Anterior cingulate cortex (tissue), 58 donors: ENCODE measurements at places on chromosomes 5 and 9.

DNA sequence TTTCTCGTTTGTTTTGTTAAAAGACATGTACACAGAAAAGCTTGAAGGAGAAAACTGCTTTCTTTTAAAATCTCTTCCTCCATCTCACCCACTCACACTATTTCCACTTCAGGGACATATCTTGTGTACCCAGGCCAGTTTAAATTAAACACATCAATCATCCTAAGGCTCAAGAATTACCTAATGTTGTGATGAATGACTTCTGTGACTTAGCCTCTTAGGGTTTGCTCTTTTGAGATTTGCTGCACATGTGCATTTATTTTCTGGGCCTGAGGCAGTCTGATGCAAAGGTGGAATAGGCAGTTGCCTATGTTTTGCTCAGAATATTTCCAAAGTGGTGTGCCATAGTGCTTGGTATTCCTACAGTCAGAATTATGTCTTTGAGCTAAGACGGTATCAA is 439.9 kb upstream of the CHD1 start:
- DNase-seq = no peak

DNA sequence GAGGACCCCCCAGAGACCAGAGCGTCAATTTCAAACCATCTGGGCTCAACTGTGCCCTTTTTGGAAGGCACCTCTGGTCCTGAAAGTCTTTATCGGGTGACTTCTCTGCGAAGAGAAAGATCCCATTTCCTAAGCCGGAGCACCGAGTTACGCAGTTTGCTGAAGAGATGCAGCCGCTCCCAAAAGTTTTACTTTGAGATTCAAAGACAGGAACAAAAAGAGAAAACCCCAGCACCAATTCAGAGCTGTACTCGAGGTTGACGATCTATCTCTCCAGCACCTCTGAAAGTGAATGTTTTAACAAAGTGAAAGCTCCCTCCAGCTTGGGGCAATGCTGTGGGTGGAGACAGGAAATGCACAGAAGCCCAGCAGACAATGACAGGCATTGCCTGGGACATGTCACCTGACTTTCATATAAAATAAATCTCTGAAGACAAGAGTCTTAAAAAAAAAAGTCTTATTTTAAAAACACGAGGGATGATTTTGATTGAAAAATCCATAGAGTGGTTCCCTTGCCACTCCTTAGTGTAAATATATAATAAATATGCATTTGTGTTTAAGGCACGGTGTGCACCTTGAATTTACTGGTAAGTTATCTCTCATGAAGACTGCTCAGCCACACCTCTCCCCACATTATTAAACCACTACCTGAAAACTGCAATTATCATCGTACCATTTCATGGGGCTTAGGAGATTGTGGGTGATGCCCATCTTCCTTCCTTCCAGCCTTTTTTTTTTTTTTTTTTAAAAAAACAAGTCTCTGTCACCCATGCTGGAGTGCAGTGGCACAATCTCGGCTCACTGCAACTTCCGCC is 79.9 kb downstream of the FNBP1 start:
- DNase-seq = no peak

DNA sequence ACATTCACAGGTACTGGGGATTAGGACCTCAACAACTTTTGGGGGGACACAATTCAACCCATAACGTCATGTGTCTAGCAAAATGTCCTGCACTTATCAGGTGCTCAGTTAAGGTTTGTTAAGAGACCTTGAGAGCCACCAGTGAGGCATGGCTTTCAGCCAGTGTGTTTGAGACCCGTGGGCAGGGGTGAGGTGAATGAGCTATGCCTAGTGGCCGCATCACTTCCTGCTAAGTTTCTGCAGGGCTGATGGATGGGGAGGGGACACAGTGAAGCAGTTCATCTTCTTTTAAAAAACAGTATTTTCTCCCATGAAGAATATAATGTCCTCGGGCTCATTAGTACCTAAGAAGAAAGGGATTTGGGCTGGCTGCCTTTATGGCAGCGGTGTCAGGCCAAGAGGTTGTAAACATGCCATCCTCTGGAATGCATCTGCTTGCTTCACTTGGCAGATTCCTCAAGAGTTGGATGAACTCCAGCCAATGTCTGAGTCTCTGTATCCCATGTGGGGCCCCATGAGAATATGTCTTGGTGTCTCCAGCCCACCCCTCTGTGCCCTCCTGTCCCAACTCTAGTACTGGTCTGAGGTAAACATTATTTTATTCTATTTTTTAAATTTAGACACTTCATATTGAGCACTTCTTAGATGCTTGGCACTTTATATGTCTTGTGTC is 282.2 kb downstream of the CWC27 start:
- DNase-seq = no peak

GRCh38 chr9:99814359-99814758 is 7.3 kb upstream of the NR4A3 start:
- no peak for DNase-seq

DNA sequence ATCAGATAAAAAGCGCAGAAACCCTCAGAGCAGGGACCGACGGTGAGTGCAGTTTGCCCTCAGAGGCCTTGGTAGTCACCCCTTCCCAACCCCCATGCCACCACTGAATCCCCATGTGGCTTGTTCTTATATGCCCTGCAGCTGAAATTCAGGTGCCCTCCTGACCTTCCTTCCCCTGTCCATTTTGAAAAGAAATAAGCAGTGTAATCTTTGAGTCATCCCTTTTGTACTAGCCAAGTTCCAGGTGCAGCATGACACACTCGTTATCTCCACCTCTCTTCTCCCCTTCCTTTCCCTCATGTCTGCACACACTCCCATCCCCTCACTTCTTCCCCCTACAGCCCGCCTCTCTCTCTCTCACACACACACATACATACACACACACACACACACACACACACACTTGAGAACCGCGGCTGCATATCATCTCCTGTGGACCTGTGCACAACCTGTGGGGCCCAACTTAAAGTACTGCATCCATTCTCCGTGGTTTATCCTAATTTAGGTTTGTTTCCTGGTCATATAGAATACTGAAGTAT is 53.1 kb downstream of the SYK start:
- no peak for DNase-seq

DNA sequence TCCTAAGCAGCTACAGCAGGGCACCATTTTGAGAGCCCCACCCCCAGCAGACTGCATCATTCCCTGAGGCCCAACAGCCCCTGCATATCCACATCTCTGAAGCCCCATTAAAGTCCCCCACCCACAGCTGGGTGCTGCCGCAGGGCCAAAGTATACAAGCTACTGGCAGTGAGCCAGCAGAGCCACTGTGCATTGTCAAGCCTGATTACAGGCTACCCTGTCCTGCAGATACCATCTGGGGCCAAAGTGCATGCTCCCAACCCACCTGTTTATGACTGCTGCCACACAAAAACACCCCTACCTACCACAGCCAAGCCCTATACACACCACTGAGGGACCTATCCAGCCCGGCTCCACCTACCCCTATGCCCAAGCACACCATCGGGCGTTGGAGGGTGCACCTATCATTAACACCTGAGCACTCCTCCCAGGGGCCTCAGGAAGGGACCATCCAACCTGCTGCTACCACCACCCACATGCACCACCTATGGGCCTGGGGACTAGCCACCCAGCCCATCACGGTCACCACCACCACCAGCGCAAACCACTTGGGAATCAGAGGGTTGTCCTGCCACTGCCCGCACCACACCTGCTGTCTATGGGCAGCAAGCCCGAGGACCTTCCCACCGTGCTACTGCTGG is 105.0 kb downstream of the PLPP1 start:
- DNase-seq = no peak

DNA sequence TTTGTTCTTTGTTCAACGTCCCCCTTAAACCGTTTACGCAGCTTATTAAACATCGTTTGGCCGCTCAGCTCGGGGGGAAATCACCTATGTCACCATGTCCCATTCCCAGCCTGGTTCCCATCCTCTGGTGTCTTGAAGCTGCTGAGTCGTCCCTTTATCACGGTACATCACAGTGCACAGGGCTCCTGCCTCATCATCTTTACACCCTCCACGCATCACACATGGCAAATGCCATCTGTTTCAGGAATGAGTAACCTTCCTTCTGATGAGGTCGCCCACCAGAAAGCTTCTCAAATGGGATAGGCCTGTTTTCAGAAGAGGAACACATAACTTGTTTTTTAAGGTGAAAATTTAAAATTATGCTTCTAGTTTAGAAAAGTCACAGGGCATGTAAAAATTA is 7.9 kb upstream of the LHX6 start:
- no peak for DNase-seq

GRCh38 chr5:43609752-43610151 is 6.8 kb downstream of the NNT start:
- no peak for DNase-seq

- DNase-seq = no peak
Measured at GRCh38 chr5:161064297-161064696, 212.3 kb upstream of the ATP10B start.

GRCh38 chr5:30686530-30686929 is 507.0 kb upstream of the CDH6 start:
- no peak for DNase-seq

DNA sequence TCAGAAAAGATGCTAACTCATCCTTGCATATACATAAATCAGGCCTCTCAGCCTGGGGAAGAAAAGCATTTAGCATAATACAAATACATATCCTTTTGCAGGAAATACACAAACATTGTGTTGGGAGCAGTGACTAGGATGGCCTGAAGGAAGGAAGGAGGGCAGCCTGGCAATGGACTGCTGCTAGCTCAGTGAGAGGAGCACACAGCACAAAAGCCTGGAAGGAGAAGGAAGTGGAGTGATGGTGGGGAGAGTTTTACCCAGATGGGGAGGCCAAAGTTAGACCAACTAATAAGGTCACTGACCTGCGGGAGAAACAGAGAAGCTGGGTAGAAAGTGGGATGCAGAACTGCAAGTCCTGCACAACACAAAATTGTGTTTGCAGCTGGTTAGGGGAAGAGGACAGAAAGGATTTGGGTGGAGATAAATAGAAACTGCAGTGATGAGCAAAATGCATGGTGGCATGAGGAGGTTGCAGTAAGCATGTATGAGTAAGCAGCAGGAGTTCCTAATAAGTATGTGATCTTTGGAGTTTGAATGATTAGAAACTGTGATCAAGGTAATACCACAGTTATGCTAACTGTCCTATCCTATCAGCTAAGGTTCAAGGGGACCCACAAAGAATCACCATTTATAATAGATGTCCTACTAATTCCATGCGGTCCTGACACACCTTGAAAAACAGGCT is 39.5 kb downstream of the SEMA6A start:
- DNase-seq = no peak
